Stimulated activated CD4-positive, alpha-beta T cell treated with anti-CD3 and anti-CD28 coated beads, Interleukin-12 subunit alpha, Interleukin-12 subunit beta, amount 100 ng/mL, for 4 hours (primary cell): ENCODE measurements at places on chromosomes 1 and 21.
A peak's percentile ranks its signal among the peaks of the same experiment; 100 is the strongest.

- DNase-seq: no peak
Observed at GRCh38 chr1:149927056-149927562, 494 bp downstream of the SF3B4 start.

DNA sequence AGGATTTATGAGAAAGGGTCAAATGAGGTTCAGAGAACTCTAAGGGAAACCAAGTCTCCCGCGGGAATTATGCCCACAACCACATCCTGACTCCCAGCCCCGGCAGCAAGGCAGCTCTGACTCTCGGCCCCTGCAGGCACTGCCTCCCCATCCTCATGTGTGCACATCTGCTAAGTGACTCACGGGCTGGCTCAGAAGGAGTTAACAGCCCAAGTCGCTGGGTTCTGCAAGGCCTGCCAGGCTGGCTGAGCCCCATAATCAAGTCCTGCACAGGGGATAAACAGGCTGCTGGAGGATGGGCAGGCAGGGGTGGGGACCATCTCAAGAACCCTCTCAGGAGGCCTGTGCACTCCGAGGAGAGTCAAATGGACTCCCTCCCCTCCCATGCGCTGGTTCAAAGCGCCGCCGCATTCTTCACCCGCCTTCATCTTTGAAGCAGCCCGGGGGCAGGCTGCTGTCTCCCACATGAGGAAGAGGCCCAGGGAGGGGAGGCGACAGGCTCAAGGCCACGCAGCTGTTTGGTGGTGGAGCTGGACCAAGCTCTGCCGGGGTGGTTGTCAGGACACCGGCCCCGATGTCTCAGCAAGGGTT is 344.3 kb downstream of the MATN1 start:
- DNase-seq: no peak

- no peak for DNase-seq
Observed at GRCh38 chr1:62263814-62264353, 55.4 kb downstream of the KANK4 start.

DNA sequence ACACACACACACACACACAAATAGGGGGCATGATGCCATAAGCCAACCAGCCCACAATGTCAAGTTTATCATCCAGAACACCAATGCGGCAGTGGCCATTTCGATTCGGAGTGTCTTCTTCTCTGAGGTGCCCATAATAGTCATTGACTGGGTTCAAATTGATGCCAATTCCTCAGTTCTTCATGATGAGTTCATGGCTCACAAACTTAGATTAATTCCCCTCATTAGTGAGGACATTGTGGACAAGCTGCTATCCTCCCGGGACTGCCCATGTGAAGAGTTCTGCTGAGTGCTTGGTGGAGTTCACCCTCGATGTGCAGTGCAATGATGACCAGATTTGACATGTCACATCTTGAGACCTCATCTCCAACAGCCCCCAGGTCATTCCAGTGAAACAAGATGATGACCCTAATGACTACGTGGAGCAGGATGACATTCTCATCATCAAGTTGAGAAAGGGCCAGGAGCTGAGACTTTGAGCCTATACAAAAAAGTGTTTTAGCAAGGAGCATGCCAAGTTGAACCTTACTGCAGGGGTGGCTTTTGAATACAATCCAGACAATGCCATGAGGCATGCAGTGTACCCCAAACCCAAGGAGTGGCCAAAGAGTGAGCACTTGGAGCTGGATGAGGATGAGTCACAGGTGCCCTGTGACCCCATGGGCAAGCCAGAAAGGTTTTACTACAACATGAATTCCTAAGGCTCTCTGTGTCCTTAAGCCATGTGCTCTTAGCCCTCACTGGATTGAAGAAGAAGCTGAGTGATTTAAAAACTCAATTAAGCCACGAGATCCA is 211.6 kb upstream of the SAMSN1 start:
- no peak for DNase-seq

GRCh38 chr1:163565166-163565565 is 243.4 kb downstream of the NUF2 start:
- DNase-seq: no peak

DNA sequence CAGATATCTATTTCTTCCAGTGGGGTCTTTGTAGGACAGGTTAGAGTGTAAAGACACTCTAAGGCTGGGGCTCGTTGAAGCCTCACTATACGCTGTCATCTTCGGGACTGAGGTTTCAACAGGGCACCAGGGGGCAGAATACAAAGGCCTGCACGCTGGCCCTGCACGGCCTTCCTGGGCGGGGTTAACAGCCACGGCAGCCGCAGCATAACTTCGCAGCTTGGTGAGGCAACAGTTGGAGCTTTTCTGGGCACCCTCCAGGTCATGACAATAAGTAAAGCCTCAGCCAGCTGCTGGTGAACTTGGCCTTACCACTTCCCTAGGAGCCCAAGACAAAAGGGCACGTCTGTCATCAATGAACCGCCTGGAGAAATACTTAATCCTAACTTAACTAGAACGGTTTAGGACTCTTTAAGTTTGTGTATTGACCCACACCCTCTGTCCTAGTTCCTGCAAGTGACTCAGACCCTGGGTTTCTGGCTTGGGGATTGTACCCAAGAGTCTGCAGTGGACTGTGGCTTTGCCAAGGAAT is 2.3 kb upstream of the RUNX1 start:
- peak; percentile 63 for DNase-seq

- no peak for DNase-seq
Observed at GRCh38 chr1:59743324-59744091, 71.2 kb upstream of the HOOK1 start.

GRCh38 chr1:115179397-115180079 is 90.2 kb upstream of the TSPAN2 start:
- no peak for DNase-seq

DNA sequence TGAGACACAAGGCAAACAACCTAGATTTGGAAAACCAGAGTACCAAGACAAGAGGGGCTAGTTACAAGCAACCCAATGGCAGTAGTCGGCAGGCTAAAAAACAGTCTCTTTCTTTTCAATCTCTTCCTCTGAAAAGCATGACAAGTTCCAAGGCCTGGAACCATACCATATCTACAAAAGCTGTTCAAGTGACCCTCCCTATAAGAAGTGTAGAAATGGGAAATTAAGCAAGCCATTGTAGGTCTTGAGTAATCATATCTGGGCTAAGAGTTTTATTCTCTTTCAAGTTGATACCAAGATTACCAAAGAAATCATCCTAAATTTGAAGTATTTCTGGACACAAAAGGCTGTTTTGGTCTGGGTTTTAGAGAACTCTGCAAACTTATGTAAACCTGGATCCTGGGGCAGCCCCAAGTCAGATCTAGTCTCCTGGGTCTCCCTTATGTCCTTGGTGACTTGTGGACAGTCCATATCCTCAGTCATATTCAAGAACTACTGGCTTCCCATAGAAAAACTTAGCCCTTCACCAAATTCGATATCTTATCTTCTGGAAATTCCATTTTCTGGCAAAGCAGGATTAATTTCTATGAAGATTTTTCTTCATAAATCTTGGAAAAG is 24.7 kb downstream of the FMO3 start:
- no peak for DNase-seq

- no peak for DNase-seq
Observed at GRCh38 chr1:162062542-162063015, 6.9 kb upstream of the NOS1AP start.

DNA sequence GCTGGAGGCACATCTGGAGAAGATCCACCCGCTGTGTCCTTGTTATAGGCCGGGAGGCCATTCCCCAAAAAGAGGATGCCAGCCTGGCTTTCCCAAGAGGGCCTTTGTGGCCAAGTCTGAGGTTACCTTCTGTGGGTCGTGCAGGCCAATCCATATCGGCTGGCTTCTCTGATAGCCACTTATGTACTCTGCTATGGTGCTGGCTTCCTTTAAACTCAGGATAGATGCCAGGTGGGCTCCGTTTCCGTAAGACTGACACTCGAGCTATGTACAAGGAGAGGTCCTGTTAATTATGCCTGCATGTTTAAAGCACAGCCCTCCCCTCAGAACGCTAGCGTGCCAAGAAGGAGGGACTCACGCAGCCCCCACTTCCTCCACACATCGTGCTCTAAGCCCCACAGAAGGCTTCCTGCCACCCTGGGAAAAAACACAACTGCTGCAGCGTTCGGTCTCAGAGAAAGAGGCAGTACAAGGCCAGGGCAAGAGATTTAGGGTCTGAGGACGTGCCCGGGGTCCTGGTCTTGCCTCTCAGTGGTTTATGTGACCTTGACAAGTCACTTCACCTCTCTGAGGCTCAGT is 11.6 kb downstream of the REG4 start:
- no peak for DNase-seq

DNA sequence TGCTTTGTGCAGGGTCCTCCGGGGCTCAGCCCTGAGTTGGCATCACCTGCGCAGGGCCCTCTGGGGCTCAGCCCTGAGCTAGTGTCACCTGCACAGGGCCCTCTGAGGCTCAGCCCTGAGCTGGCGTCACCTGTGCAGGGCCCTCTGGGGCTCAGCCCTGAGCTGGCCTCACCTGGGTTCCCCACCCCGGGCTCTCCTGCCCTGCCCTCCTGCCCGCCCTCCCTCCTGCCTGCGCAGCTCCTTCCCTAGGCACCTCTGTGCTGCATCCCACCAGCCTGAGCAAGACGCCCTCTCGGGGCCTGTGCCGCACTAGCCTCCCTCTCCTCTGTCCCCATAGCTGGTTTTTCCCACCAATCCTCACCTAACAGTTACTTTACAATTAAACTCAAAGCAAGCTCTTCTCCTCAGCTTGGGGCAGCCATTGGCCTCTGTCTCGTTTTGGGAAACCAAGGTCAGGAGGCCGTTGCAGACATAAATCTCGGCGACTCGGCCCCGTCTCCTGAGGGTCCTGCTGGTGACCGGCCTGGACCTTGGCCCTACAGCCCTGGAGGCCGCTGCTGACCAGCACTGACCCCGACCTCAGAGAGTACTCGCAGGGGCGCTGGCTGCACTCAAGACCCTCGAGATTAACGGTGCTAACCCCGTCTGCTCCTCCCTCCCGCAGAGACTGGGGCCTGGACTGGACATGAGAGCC is 22.7 kb downstream of the COL6A1 start:
- DNase-seq: no peak

DNA sequence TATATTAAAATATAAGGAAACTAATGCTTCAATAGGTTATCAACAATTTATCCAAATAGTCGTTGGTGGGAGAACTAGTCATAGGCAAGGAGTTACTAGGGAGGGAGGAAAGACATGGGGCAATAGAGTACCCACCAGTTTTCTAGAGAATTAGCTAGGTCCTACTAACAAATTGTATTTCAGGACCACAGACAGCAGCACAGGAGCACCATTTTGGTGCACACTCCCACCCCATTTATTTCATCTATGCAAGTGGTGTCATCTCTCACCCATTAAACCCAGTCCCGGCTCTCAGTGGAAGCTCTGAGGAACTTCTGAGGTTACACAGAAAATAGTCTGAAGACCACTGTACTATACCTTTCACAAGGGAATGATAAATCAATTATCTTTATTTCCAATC is 89.0 kb upstream of the BCAR3 start:
- no peak for DNase-seq

GRCh38 chr1:150805899-150806298 is 2.2 kb downstream of the CTSK start:
- DNase-seq: no peak

DNA sequence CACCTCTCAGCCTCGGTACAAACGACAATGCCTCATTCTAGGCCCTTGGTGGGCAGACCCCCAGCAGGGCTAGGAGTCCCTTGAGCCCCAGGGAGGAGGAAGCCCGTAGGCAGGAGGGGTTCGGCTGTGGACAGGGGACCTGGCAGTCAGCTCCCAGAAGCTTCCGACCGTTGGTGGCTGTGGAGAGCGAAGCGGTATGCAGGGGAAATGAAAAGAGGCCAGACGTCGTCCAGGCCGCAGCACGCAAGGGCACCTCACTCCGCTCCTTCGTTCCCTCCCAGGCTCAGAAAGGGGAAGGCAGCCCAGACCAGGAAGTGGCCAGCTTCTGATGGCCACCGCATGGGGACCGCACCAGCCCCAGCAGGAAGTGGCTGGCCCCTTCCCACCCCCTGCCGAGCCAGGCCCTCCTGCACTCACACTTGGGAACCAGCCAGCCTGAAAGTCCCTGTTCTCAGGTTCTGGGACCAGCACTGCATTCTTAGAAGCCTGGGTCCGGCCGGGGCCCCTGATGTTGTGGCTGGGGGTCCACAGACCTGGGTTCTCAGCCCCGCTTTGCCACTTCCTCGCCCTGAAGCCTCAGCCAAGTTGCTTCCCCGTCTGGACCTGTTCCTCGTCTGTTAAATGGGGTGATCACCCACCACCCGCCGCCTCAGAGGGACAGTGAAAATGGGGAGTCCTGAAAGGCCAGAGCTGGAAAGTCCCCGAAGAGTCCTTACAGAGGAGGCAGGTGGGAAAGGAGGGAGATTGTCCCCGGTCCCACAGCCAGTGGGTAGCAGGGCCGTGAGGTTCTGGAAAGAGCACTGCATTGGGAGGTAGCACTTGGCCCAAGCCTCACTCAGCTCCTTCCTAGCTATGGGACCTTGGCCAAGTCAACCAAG is 104.0 kb upstream of the RUNX3 start:
- no peak for DNase-seq

GRCh38 chr1:204780630-204781029 is 90.0 kb upstream of the NFASC start:
- no peak for DNase-seq

GRCh38 chr1:18116777-18117176 is 9.2 kb downstream of the IGSF21 start:
- no peak for DNase-seq

DNA sequence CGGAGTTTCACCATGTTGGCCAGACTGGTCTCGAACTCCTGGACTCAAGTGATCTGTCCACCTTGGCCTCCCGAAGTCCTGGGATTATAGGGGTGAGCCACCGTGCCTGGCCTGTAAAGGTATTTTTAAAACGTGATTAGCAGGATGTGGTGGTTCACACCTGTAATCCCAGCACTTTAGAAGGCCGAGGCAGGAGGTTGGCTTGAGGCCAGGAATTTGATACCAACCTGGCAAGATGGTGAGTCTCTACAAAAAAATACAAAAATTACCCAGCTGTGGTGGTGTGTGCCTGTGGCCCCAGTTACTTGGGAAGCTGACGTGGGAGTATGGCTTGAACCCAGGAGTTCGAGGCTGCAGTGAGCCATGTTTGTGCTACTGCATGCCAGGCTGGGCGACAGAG is 43.3 kb upstream of the SOD1 start:
- no peak for DNase-seq

DNA sequence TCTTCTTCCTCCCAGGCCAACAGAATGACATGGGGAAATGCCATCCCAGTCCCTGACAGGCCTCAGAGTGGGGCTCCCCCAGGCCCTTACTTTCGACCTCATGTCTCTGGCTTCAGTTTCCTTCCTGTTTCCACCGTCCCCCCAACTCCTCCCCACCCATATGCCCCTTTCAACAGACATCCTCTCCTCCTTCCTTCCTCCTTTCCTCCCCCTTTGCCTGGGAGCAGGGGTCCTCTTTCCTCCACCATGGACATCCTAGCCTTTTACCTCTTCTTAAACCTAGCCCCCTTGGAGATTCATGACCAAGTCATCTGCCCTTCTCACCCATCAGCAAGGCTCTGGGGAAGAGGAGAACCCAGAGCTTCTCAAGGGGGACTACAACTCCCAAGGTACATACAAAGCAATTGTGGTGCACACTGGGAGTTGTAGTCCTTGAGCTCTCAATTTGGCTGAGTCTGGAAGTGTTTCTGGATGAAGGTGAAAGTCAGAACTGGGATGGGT is 4.0 kb downstream of the ZBTB7B start:
- no peak for DNase-seq

- DNase-seq: no peak
Observed at GRCh38 chr1:117826540-117827078, 102.8 kb downstream of the GDAP2 start.

GRCh38 chr1:161198897-161199431 is at the start of gene ADAMTS4:
TSS of gene ADAMTS4 (minus strand) at chr1:161199054. CDS start at chr1:161198627, 427 bp downstream.
- DNase-seq: no peak
